ENCODE measurements at places on chromosomes 7 and 10.
A peak's percentile ranks its signal among the peaks of the same experiment; 100 is the strongest.

GRCh38 chr10:75211007-75211691 lies 553 bp downstream of the VDAC2 start:
- DNase-seq = no peak

GRCh38 chr10:95214793-95215192 lies 20.8 kb downstream of the ACSM6 start:
- DNase-seq = no peak

DNA sequence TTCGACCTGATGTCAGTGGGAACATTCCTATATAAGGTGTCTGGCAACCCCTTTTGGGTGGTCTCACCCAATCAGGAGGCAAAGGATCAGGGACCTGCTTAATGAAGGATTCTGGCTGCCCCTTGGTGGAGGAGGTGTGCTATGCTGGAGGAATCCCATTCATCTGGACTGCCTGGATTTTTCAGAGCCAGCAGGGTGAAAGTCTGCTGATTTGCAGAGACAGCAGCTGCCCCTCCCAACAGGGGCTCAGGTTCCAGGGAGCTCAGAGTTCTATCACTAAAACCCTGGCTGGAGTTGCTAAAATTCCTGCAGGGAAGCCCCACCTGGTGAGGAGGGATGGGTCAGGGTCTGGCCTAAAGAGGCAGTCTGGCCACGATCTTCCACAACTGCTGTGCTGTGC lies 398.5 kb upstream of the CNTNAP2 start:
- DNase-seq = no peak

GRCh38 chr7:38223306-38223705 lies 45.3 kb downstream of the STARD3NL start:
- no peak for DNase-seq

DNA sequence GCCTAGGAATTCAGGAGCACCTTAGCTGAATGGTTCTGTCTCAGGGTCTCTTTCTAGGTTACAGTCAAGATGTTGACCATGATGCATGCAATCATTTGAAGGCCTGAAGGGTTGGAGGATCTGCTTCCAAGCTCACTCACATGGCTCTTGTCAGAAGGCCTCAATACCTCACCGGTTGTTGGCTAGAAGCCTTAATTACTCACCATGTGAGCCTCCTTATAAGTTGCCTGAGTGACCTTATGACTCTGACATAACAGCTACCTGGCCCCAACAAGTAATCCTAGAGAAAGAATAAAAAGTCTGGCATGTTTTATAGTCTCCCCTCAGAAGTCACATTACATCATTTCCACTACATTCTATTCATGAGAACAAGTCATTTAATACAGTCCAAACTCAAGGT lies 3.4 kb upstream of the C1GALT1 start:
- DNase-seq = no peak

DNA sequence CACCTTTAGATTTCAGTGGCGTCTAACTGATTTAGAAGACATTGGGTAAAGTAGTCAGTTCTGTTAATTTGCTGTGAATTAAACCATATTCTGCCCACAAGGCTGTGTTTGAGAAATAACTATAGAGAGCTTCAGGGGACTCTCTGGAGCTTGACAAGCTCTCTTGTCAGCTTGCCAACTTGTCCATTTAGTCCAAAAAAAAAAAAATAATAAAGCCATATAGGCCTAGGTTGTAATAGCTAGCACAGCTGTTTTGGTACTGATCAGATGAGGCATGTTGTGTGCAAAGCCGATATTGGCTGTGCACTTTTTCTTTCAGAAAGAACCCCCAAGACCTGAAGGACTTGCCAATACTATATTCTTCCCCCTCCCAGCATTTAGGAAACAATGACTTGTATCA lies 20.2 kb upstream of the ZNF282 start:
- no peak for DNase-seq

DNA sequence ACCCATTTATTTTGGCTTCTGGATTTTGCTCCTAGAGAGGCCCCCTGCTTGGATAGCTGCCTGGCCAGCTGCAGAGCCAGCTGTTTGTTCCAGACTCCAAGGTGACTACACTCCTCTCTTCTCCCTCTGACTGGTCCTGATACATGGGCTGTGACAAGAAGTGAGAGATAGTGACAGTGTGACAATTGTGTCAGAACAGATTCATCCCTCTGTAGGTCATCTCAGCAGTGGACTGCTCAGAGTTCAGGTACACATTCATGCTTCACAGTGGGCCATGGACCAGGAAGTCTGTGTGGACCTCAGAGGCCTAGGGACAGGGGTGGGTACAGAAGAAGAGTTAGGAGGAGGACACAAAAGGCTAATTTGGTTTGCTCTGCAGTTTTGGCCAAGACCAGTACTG lies 188.2 kb upstream of the MKLN1 start:
- DNase-seq = no peak

DNA sequence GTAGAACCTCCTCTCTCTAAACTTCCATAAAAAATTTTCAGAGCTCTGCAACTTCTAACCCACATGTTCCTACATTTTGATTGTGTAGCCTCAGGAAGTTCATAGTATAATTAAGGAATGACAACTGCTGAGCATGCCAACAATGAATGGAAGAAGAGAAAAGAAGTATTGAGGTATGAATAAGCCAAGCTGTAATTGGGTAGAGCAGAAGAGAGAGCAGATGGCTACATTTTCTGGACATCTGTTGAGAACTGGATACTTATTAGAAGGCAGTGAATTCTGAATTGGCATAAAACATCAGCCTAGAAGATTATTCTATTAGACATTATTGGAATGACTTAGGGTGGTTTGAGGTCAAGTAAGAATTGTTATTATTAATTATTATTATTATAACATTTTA lies 728.3 kb upstream of the PHF14 start:
- no peak for DNase-seq

DNA sequence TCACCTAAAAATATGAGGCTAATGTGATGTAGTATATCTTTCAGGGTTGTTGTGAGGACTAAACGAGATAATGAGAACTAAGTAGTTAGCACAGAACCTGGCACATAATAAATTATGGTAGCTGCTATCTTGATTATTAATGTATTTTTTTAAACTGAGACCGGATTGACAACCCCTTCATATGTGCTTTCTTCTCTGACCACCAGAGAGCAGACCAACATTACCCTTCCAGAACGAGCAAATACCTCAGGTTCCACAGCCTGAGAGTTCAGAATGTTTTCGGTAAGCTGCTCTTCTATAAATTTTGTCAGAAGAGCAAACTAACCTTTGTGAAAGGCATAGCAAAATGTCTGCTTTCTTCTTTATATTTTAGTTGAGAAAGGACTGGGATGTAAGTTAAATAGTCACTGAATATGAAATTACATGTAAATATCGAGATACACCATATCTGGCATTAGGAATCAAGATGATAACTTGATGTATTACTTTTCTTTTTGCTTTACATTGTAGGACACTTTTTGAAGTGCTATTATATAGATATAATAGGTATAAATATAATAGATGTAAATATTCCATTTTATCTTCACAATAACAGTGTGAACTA lies 13.6 kb upstream of the BPGM start:
- DNase-seq = peak; percentile 1

DNA sequence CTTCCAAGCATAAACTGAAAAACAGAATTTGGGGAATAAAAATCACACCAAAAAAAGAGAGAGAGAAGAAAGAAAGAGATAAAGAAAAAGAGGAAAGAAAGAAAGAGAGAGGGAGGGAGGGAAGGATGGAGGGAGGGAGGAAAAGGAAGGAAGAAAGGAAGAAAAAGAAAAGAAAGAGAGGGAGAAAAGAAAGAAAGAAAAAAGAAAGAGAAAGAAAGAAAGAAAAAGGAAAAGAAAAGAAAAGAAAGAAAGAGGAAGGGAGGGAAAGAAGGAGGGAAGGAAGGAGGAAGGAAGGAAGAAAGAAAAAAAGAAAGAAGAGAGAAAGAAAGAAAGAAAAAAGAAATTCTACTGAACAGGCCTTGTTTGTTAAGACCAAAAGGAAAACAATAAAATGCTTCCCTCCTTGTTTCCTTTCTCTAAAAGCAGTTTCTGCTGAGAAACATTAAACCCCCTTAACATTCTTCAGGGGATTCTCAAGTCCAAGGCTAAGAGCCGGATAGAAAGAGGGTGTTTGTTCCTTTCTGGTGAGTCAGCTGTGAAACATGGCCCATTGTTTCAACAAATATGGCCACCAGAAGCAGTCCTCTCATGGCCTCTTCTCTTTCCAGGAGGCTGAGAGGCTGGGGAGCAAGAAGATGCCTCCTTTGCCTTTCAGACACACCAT lies 46.9 kb upstream of the GPAM start:
- no peak for DNase-seq

- DNase-seq = no peak
These were observed 6.1 kb upstream of the COA1 start for GRCh38 chr7:43735403-43735801.

- no peak for DNase-seq
These were observed 54.9 kb downstream of the AKAP9 start for GRCh38 chr7:91995391-91996105.

DNA sequence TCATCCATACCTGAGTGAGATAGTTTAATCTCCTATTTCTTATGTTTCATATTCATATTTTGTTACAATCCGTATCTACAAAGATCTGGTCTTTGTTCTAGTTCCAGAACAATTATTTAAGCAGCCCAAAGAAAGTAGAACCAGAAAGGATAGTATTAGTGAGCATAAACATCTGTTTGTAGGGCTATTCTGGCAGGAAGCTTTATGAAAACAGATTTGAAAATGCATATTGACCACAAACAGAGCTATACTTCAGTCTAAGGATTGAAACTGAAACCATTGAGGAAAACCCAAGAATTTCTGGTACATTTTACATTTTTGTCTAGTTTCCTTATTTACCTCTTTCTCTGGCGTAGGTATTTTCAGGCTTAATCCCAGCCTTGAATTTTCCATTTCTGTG lies 28.1 kb downstream of the LRGUK start:
- DNase-seq = no peak

DNA sequence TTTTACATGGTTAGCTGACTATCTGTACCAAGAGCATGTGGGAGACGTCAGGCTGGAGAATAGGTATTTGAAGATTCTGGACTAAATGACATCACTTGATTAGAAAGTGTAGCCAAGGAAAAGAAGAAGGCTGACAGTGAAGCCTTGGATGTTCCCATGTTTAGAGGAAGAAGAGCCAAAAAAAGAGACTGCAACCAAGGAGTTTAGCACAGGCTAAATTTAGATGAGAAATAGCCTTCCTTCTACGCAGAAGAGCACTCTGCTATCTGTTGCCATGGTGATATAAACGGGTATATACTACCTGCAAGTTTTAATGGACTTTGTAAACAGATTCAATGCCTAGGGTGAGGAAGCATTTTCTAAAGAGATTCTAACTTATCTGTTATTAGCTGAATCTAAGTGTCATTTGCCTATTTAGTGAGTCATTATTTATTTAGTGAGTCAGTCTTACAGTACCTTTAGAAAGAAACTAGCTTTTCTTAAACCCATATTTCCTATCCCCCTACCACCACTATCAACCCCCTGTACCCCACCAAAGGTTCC lies 69.8 kb downstream of the CDK6 start:
- DNase-seq = no peak

- no peak for DNase-seq
These were observed 22.4 kb downstream of the BRI3 start for GRCh38 chr7:98303906-98304305.

- no peak for DNase-seq
These were observed 83.4 kb downstream of the PPP1R3A start for GRCh38 chr7:113835367-113835766.

- DNase-seq = no peak
These were observed 4.9 kb upstream of the KLHL7 start for GRCh38 chr7:23100697-23101096.

DNA sequence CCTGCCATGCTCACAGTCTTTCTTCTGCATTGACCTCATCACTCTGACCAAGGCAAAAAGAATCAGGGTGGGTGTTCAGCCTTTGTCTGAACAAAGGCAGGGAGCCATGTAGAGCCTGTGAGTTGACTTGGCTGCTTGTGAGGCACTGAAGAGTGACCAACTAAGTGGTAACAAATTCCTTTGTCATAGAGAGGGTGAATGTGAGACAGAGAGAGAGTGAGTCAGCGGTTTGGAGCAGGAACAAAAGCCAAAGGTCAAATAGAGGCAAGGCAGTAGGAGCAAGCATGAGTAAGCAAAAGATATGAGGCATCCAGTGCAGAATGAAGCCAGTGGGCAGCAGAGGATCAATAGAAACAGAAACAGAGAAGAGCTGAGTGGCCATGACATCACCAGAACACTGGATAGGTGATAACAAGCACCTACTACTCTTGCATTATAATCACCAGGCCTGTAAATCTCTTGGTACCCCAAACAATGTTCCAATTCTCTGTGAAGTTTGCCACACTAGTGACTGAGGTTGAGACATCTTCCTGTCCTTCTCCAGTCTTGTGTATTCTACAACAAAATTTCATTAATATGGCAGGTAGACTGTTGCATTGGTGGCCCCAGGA lies 116.2 kb upstream of the LAMB4 start:
- no peak for DNase-seq

- DNase-seq = no peak
These were observed 151.9 kb downstream of the NEURL1 start for GRCh38 chr10:103645141-103646054.

GRCh38 chr10:124956764-124957163 lies 14.8 kb downstream of the ZRANB1 start:
- DNase-seq = no peak

GRCh38 chr10:131013281-131013912 lies 298.1 kb downstream of the TCERG1L start:
- no peak for DNase-seq

GRCh38 chr7:44222776-44223261 lies 22.0 kb downstream of the YKT6 start:
- no peak for DNase-seq

DNA sequence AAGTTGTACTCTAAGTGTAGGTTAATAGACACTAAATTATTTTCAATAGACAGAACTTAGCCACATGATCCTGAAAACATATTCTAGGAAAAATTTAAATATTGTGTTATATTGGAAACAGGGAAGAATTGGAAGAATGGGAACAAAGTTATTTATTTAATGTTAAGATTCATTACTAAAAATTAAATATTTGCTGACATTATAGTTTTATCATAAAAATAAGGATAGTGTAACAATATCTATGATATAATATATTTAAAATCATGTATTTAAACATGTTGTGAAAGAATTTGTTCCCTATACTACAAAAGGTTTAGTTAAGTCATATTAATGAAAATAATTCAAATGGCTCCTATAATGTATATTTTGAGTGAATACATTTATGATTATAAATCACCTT lies 120.1 kb upstream of the TEX47 start:
- no peak for DNase-seq
